ENCODE measurements at places on chromosomes 1 and 21.

GRCh38 chr1:171427852-171428471 lies 57.4 kb upstream of the PRRC2C start:
- DNase-seq = no peak

DNA sequence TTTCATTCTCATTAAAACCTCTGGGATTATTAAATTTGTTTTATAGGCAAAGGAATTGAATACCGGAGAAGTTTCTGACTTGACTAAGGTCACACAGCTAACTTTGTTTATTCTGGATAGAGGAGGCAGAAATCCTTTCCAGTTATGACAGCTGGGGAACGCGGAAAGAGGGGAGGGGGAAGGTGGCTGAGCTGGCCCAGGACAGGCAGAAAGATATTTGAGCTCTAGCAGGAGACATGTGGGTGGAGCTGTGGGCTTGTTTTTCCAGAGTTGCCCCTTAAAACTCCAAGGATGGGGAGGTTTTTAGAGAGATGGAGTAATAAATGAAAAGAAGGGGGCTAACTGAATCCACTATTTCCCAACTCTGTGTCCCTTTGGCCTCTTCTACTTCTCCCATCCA lies 27.8 kb downstream of the FOXD2 start:
- no peak for DNase-seq

DNA sequence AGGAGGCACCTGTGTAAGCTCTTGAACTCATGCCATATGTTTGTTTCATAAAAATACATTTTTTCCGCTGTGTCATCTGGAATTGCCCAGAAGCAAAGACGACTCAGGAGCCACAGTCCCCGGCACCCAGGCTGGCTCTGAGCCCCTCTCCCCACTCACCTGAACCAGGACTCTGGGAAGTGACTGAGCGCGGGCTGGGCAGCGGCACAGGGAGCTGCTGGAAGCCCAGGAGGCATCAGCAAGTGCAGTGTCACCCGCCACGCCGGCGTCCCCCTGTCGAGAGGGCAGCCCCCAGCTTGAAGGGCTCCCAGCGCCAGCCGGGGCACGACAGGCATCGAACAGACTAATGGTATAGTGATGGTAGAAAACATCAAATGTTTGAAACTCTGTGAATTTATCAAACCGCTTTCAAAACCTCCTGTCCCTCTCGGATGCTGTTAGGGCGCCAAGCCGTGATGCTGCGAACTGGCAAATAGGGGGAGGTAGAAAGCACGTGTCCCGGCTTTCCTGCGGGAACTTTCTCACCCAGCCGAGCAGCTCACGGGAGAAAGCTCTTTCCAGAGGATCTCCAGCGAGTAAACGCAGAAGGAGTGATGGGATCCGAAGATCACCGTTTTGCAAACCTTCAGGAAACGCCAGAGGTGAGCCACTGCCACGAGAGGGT lies 57.8 kb upstream of the COL18A1 start:
- DNase-seq = no peak

DNA sequence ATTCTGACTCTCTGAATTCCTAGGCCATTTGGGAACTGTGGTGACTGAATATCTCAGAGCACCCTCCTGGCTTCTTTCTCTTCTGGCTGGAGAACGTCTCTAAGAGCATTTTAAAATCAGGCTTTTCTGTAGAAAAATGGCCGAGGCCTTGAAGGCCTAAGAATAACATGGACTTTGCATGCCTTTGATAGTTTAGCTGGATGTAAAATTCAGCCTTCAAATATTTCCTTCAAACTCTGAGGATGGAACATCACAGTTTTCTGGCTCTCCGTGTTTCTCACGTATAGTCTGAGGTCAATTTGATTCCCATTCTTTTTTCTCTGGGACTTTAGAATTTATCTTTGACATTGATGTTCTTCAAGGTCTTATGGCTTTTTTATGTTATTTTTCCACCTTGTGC lies 34.0 kb downstream of the ARHGEF16 start:
- DNase-seq = no peak

- no peak for DNase-seq
These were observed 410.2 kb downstream of the MATN1 start for GRCh38 chr1:30313176-30313575.

DNA sequence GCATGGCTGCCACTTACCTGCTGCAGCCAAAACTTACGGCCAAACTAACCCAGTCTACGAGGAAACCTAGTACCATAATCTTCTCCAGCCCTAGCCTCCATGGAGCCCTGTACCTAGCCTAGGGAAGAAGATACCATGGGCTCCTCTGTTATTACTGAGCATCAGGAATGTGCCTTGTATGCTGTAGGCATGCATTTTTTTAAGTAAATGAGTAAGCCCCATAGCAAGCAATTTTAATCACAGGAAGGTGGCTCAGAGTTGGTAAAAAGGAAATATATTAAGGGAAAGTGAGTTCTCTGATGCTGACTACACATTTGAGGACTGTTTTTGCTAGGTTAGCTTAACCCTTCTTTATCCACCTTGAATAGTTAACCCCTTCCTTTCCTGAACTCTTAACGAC lies 21.2 kb downstream of the NFASC start:
- no peak for DNase-seq

- peak; percentile 17 for DNase-seq
These were observed 114.7 kb downstream of the TNR start for GRCh38 chr1:175628548-175629317.

DNA sequence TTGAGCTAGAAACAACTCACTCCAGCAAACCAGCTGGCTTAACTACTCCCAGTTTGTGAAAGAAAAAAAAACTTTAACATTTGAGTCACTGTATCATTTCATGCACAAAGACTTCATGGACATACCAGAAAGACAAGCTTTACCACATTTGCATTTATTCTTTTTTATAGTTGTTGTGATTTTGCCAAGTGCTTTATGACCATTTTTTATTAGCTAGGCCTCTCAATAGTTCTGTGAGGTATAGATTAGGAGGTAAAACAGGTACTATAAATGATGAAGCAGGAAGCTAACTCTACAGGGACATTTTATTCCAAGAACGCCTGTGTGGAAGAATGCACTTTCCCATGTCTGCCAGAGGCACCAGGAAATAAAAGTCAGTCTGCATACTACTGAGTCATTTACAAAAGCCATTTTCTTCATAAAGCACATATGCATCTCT lies 8.2 kb upstream of the DENND1B start:
- DNase-seq = no peak

DNA sequence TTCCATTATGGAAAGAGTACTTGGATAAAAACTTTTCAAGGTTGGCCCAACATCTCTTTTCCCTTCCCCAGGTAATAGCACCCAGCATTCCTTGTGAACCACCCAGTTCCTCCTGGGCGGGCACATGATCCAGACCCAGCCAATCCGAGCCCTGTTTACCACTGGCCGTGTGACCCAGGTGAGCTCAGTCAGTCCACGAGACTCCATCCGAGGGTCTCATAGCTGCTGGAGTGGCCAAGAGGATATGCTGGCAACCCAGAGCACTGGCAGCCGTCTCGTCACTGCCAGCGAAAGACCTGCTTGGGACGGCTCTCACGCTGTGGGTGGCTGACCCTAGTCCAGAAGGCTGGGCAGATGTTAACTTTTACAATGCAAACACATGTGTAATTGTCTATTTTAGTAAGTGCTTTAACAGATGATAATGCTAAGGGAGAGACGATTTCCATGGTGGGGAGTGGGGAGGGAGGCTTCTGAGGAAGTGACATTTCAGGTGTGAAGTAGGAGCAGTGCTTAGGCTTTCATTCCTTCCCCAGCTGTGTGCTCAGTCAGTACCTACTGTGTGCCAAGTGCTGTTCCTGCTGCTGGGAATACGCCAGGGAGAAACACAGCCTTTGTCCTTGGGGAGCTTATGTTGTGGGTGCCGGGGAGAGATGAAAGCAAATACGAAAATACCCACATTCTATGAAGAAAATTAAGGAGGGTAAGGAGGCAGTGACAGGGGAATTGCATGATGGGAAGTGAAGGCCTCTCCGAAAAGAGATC lies 24.5 kb downstream of the PARK7 start:
- DNase-seq = no peak

GRCh38 chr1:42434340-42434739 lies 21.5 kb downstream of the ZMYND12 start:
- no peak for DNase-seq

- no peak for DNase-seq
These were observed 46.6 kb upstream of the MAB21L3 start for GRCh38 chr1:116064616-116065015.

DNA sequence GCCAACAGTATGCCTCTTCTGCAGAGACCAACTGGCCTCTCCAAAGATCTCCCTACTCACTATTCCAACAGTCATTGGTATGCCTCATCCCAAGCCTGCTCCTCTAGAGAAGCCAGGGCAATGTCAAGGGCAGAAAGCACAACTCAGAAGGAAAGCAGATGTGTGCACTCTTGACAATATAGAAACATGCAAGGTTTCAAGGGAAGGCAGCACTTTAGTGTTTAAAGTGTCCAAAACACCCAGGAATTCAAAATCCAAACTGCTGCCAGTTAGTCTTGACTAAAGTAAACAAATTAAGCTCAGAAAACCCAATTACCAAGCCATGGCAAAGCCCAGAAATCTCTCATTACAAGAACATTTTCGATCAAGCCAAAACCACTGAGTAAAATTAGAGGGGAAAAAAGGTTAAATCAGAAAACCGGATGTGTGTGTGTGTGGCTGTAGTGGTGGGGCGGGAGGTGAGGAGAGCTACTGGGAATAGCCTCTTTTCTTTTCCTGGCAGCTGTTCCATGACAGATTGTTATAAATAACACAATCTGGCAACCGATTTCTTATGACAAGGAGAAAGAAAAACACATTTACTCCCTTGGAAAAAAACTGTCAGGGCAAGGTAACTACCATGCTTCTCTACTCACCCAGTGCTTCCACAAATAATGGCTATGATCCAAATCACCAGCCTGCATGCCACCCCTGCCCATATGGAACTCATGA lies 39.2 kb downstream of the EIF2B3 start:
- no peak for DNase-seq

GRCh38 chr21:16199539-16199938 lies 469.8 kb downstream of the USP25 start:
- no peak for DNase-seq

GRCh38 chr1:149915429-149916192 lies 2.0 kb downstream of the SV2A start:
- no peak for DNase-seq

DNA sequence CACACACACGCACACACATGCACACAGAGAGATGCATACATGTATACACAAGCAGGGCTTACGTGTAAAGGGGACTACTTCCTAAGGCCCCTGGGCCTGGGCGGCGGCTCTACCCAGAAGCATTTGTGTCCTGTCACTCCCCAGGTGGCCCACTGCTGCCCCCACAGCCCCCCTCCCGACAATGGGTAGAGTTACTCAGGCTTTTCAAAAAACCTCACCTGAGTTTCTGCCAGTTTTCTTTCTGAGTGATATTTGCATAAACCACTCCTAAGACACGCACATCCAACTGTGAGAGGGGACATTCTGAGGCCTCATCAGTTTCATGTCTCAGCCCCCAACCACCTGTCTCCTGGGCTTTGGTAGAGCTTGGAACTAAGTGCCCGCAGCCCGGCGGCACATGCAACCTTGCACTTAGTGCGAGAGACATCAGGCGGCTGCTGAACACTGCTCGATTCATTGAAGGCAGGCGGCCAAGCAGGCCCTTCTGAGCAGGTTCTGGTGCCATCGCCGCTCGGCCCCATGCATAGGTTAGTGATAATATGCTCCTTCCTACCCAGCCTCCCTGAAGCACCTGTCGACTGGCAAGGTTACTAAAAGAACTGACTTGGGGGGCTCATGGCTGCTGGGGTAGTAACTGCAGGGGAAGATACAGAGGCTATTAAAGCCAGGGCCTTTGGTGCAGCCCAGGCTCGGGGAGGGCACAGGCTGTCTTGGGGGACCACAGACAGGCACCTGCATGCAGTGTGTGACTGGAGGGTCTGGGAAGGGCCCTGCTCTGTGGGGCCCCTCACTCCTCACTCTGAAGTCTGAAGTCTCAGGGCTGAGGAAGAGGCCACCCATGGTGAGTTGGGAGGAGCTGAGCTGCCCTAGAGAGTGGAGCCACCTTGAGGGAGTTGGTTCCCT lies 364.2 kb upstream of the VAMP3 start:
- DNase-seq = no peak

DNA sequence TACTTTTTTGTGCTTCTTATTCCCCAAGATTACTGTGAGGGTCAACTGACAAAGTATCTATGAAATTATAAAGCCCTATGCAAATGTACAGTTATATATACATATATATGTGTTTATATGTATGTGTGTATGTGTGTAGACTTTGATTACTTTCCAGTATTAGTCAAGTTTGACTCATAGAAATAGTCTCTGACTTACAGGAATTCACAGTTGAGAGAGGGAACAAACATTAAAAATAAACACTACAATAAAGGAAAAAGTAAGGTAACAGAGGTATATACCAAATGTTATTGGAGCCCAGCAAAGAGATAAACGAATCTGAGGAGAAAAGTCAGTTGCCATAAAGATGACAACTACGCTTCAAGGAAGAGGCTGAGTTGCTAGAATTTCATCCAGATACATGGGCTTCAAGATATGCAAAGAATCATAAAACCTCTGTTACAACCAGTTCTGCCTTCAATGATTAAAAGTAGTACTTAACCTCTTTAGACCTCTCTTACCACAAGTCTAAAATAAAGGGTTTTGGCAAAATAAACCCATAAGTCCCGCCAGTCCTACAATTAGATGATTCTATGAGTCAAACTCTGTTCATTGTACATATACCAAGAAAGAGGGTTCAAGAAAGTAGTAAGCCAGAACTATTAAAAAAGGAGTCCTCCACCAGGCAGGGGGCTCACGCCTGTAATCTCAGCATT lies 7.2 kb downstream of the IFT25 start:
- no peak for DNase-seq

- DNase-seq = no peak
These were observed 7.9 kb upstream of the FUBP1 start for GRCh38 chr1:77986810-77987209.

GRCh38 chr1:49171941-49172593 lies 395.4 kb upstream of the BEND5 start:
- DNase-seq = no peak

GRCh38 chr1:161365207-161365606 lies 2.5 kb downstream of the CFAP126 start:
- no peak for DNase-seq

DNA sequence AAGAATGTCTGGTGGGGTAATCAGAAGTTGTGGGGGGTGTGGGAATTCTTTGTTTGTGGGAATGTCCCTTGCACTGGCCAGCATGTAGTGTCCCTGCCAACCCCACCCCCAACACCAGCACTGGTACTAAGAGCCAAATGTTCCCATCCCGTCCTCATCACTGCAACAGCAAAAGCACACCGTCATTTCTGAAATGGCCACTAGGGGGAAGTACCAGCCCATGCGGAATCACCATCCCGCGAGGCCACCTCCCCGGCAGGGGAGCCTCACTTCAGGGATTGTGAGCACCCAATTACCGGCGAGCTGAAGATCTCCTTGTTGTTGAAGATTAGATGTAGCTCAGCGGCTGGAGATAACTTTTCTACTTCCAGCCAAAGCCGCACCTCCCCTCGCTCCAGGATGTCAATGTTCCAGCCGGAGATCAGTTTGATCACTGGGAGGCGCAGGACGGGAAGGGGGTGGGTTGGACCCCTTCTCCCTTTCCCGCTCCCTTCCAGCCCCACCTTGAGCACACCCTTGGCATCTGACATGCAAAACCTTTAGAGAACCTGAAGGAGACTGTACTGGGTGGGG lies 41.0 kb downstream of the MYOM3 start:
- DNase-seq = peak; percentile 81

GRCh38 chr1:172561252-172561651 lies 28.3 kb downstream of the SUCO start:
- no peak for DNase-seq

- DNase-seq = peak; percentile 15
These were observed 2.1 kb downstream of the PFKL start for GRCh38 chr21:44301961-44302406.

All from suppressor macrophage treated with lipopolysaccharide for 4 hours (primary cell).